ENCODE measurements at places on chromosomes 4 and X.

GRCh38 chrX:57772637-57773036, 92.6 kb upstream of the NLRP2B start:
- DNase-seq: no peak

GRCh38 chr4:184262901-184263300, 45.2 kb upstream of the ENPP6 start:
- no peak for DNase-seq

- no peak for DNase-seq
Observed at GRCh38 chr4:105350859-105351490, 122.9 kb downstream of the PPA2 start.

GRCh38 chr4:37679301-37679700, 6.9 kb downstream of the RELL1 start:
- DNase-seq: no peak

- DNase-seq: peak; percentile 69
Observed at GRCh38 chr4:138898282-138898681, 117.3 kb upstream of the NOCT start.

- no peak for DNase-seq
Observed at GRCh38 chrX:66863721-66864120, 224.8 kb upstream of the EDA2R start.

DNA sequence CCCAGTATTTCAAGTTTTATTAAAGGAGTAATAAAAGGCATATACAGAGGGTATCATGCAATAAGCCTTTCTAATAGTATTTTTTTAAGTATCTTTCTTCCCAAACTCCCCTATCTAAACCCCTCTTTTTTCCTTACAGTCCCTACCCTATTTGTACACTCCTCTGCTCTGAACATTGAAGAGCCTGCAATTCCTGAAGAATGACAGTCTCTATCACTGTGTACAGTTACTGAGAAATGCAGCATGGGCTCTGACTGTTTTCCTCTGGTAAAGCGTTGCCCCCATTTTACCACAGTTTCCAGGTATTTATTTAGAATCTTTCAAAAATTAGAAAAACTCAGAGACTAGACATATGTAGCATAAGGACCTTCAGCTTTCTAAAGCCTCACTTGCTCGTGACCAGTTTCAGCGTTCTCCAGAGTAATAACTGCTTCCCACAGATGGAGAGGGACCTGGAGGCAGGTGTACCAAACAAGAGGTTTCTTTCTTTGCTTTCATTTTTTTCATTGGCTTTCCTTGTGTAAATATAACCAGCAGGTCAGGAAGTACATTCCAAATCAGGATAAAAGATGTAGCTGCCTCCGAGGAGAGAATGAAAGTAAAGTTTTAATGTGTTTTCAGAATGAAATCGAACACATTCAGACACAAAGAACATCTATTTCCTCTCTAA, 230.8 kb downstream of the CFAP299 start:
- DNase-seq: peak; percentile 87

- no peak for DNase-seq
Observed at GRCh38 chr4:26959654-26960047, 99.0 kb downstream of the STIM2 start.

DNA sequence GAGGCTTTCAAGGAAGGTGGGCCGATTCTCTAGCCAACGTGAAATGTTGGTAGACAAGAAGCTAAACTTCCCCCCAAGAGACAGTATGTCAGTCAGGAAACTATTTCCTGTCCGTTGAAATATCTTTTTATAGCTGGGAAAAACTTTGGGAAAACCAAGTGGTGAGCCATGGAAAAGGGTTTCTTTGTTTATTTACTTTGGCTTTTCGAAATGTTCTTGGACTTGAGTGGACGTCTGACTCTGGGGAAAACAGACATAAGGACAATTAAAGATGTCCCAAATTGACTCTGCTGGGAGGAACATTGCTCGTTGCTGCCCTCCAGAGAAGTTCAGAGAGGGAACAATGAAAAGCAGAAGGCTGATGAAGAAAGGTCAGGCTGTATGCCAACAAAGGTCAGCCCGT, 295.4 kb downstream of the RAPGEF2 start:
- no peak for DNase-seq

DNA sequence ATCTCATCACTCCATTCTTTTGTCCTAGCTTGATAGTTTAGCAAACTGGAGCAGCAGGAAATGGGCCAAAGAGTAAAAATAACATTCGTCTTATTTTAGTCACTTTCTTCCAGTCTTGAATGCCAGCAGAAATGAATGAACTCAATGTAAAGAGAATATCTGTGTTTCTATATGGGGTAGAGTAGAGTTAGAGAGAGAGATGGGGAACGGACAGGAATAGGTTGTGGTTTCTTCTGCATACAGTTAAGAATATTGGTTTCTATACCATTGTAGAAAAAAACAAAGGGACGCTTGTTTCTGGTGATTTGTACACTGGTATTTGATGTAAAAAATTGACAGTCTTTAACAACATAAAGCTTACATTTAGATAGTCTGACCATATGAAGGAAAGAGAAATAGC, 8.9 kb downstream of the GPR174 start:
- no peak for DNase-seq

- DNase-seq: no peak
Observed at GRCh38 chr4:74487771-74488170, 42.8 kb downstream of the AREG start.

- no peak for DNase-seq
Observed at GRCh38 chr4:145644699-145645098, 25.5 kb downstream of the MMAA start.

GRCh38 chrX:41556958-41557357, 109.8 kb downstream of the NYX start:
- DNase-seq: no peak

DNA sequence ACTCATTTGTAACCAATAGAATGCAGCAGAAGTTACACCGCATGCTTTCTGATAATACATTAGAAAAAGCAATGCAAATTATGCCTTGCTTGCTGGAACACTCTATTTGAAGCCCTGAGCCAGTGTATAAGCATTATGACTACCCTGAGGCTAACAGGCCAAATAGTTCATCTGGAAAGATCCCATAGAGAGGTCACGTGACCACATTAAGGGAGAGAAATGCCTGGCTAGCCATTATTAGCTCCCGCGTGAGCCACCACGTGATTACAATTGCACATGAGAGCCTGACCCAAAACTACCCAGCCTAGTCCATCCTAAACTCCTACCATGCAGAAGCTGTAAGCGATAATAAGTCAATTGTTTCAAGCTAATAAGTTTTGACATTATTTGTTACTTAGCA, 472.9 kb upstream of the GALNTL6 start:
- no peak for DNase-seq

DNA sequence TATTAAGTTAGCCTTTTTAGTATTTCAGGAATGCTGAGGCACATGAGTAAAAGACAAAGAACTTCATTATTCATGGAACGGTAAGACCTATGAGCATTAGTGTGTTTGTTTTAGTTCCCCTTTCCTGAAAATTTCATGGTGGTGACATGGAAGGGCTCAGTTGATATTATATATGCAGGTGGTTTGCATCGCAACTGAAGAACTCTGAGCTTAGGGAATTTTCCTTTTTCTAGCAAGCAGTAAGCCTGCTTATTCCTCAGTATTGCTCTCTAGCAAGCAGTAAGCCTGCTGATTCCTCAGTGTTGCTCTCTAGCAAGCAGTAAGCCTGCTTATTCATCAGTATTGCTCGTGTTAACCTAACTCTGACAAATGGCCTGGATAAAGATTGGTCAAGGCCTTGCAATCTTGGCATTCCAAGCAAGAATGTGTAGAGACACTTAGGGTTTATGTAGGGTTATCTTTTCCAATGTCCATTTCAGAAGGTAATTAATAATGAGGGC, 37.7 kb upstream of the MAGEB18 start:
- no peak for DNase-seq

GRCh38 chr4:40990899-40991265, 223.5 kb downstream of the APBB2 start:
- DNase-seq: no peak

DNA sequence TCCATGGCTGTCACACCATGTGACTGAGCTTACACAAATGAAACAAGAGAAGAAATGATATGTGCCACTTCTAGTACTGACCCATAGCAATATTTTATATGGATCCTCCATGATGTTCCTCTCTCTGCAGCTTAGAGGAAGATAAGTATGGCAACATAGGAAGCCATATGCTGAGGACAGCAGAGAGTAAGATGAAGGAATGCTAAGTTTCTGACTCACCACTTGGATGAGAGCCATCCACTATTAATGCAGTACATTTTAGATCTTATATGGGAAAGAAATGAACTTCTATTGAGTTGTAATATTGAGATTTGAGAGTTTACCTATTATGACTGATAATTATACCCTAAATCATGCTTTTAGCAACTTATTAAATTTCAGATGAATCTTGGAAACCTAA, 386.9 kb upstream of the MAOA start:
- DNase-seq: no peak

Measured in NCI-H187 treated with DMSO at 0.1 percent for 48 hours (cell line).